ENCODE measurements at places on chromosomes 11 and 22. TPM values are rescaled to one million over a fixed set of nuclear protein-coding genes. Genes with fewer than 3 reads are reported as not detected.

Gene MPEG1
- not detected for total RNA-seq

Gene PRR33
- total RNA-seq, result not detected

Gene SPDYC
- total RNA-seq, result not detected

Gene PIWIL4
- total RNA-seq, result 1.6 TPM

Gene NECTIN1
- 2.8 TPM for total RNA-seq

Gene ART5
- not detected for total RNA-seq

Gene GNG3
- total RNA-seq, result not detected

Gene RTN4RL2
- 0.09 TPM for total RNA-seq

Gene OSM
- not detected for total RNA-seq

Gene GP1BB
- total RNA-seq, result 1.00 TPM

Gene GVQW3
- total RNA-seq, result 1.5 TPM

Gene OVOL1
- total RNA-seq, result not detected

Gene TUB
- total RNA-seq, result 15.2 TPM

Gene ASCL2
- total RNA-seq, result not detected

Gene TNNI2
- not detected for total RNA-seq

Gene EFCAB6
- 2.1 TPM for total RNA-seq

Gene OR8G5
- total RNA-seq, result not detected

Gene NAALAD2
- 0.14 TPM for total RNA-seq

Gene PANX3
- total RNA-seq, result not detected

Gene GSTT2B
- total RNA-seq, result 7.2 TPM

Gene NUP50
- total RNA-seq, result 34.3 TPM

Gene ADM
- total RNA-seq, result 177 TPM

Gene CRACR2B
- total RNA-seq, result 0.65 TPM
